ENCODE measurements at places on chromosomes 2 and 18. TPM values are rescaled to one million over a fixed set of nuclear protein-coding genes. Genes with fewer than 3 reads are reported as not detected.

Gene TTL
- 53.5 TPM for total RNA-seq

Gene AQP12A
- total RNA-seq, result not detected

Gene NOSTRIN
- total RNA-seq, result 50.9 TPM

Gene SLC8A1
- not detected for total RNA-seq

Gene LHCGR
- total RNA-seq, result not detected

Gene REG1B
- 2.3 TPM for total RNA-seq

Gene CREG2
- total RNA-seq, result not detected

Gene FSHR
- total RNA-seq, result not detected

Gene PCARE
- not detected for total RNA-seq
